Activated CD8-positive, alpha-beta T cell treated with anti-CD3 and anti-CD28 coated beads for 36 hours (primary cell): ENCODE measurements at places on chromosomes 7 and 10. TPM values are rescaled to one million over a fixed set of nuclear protein-coding genes. Genes with fewer than 3 reads are reported as not detected.

GRCh38 chr10:54485971-54486370, 315.1 kb downstream of the PCDH15 start:
- no peaks in the 10 kb centered on the region for H3K27me3 ChIP-seq
- DNase-seq: no peak
- H3K27ac ChIP-seq: no peak overlapping the region
- no peaks in the 10 kb centered on the region for H3K4me1 ChIP-seq

DNA sequence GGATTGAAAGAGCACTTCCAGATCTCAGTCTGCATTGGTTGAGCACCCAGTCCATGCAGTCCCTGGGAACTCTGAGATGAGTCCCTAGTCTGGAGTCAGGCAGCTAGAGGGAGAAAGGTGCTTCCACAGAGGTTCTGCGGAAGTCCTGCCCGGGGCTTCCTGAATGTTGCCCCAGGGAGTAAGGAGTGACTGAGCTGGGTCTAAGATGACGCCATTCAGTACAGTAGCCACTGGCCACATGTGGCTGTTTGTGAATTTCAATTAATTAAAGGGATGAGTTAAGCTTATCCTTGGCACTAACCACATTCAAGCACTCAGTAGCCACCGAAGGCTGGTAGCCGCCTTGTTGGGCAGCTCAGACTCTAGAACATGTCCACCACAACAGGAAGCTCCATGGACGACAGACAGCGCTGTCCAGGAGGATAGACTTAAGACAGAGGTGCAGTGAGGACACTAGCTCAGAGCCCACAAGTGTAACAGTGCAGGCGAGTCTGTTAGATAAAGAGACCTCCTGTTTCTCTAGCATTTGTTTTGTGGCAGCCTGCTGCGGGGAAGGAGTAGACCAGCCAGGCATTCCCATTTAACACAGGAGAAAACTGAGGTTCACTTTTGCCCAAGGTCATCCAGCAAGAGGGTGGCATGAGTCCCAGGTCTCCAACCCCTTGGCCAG, 101.6 kb upstream of the PPIF start:
- no peak for DNase-seq
- no peaks in the 10 kb centered on the region for H3K27me3 ChIP-seq
- H3K36me3 ChIP-seq: peaks cover 27% of the 10 kb centered on the region
- H3K4me1 ChIP-seq: peaks cover 79% of the 10 kb centered on the region
- peak overlapping the region; percentile 85 for H3K4me3 ChIP-seq

DNA sequence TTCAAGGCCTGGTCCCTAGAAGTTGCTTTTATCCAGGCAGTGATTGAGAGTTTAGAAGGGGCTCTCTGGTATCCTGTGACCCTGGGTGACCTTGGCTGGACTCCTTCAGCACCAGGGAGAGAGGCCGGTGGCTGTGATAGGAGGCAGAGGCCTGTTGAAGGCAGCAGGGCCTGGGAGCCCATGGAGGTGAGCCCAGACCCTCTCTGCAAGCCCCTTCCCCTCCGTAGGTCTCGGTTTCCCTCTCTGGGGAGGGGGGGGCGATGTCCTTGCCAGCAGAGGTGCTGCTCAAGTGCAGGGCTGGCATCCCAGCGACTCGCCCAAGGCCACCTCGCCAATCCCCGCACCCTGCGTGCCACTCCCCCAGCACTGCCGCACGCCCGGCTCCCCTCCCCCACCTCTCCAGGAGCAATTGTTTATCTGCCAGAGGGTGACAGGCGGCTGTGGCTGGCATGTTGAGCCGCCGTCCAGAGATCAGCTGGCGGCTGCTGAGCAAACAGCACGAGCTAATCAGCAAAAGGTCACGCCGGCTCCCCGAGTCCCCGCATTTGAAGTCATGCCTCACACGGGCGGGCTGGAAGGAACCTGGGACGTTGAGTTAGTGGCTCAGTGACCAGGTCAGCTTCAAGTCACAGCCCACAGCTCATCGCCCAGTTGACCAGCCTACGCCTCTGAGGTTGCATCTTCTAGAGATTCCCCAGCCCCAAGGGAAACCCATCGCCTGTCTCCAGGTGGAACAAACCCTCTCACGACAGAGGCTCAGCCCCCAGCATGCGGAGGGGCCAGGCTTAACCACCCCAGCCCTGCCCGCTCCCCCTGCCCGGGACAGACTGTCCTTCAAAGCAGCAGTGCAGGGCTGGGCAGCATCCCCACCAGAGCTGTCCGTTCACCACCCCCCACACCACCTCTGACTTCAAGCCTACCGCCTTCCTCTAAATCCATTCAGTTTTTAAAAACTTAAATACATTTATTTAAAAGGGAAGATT, 43.7 kb downstream of the ELFN1 start:
- no peak overlapping the region for H3K27ac ChIP-seq
- no peak overlapping the region for H3K4me3 ChIP-seq
- DNase-seq: no peak
- H3K4me1 ChIP-seq: peaks cover 3% of the 10 kb centered on the region
- H3K36me3 ChIP-seq: peaks cover 2% of the 10 kb centered on the region

DNA sequence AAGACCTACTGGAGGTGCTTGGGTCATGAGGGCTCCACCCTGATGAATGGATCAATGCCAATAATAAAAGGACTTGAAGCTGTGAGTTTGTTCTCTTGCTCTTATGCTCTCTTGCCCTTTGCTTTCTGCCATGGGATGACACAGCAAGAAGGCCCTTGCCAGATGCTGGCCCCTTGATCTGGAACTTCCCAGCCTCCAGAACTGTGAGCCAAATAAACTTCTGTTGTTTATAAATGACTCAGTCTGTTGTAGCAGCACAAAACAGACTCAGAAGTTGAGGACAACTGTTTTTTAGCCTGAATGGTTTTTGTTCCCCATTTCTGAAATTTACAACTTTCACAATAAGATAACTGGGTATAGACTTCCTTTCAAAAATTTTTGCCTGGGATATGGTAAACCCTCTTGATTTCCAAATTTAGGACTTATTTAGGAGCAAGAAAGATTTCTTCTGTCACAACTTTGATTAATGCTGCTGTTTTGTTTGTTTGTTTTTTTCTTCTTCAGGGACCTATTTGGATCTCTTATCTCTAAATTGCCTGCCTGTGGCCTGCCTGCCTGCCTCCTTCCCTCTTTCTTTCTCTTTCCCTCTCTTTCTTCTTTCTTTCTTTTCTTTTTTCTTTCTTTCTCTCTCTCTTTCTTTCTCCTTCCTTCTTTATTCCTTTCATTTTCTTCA, 12.1 kb downstream of the ENTPD1 start:
- no peaks in the 10 kb centered on the region for H3K36me3 ChIP-seq
- peaks cover 2% of the 10 kb centered on the region for H3K27me3 ChIP-seq
- no peak overlapping the region for H3K4me3 ChIP-seq
- no peaks in the 10 kb centered on the region for H3K4me1 ChIP-seq

The TLX1 gene
- total RNA-seq: not detected

The KCNH2 gene
- 0.29 TPM for total RNA-seq
